SK-N-DZ (cell line): ENCODE measurements at places on chromosomes 2 and 18.
A peak's percentile ranks its signal among the peaks of the same experiment; 100 is the strongest.

DNA sequence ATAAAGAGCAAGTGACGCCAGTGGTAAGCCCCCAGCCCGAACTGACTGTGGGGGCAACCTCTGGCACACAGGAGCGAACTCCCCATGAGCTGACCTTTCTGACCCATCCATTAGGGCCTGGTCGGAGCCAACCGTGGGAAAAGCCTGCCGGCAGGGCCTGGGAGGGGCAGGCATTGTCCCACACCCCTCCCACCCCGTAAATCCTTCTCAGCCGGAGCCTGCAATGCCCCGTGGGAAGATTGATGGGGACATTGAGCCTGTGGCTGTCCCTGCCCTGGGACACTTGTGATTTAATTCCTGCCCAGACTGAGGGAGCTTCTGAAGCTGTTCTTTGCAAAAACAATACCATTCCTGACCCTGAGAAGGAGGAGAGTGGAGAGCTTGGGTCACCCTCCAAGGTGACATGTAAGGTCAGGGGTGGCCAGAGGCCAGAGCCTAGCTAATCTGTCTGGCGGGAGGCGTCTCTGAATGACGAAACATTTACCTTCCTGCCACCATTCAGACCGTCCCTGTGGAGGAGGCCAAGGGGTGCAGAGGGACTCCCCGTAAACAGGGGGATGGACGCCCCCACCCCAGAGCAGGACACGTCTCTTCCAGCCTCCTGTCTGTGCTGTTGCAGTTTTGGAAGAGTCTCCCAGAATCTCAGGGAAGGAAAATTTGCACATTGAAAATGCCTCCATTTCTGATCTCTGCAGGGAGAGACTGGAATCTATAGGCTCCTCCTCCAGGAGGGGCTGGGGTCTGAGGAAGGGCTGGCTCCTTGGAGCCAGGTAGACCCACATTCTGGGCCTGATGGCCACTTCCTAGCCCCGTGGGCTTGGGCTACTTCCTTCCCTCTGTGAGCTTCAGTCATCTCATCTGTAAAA, 51.2 kb upstream of the HS6ST1 start:
- DNase-seq, result no peak

- DNase-seq, result no peak
Observed at GRCh38 chr2:7132753-7133152, 215.5 kb downstream of the RNF144A start.

DNA sequence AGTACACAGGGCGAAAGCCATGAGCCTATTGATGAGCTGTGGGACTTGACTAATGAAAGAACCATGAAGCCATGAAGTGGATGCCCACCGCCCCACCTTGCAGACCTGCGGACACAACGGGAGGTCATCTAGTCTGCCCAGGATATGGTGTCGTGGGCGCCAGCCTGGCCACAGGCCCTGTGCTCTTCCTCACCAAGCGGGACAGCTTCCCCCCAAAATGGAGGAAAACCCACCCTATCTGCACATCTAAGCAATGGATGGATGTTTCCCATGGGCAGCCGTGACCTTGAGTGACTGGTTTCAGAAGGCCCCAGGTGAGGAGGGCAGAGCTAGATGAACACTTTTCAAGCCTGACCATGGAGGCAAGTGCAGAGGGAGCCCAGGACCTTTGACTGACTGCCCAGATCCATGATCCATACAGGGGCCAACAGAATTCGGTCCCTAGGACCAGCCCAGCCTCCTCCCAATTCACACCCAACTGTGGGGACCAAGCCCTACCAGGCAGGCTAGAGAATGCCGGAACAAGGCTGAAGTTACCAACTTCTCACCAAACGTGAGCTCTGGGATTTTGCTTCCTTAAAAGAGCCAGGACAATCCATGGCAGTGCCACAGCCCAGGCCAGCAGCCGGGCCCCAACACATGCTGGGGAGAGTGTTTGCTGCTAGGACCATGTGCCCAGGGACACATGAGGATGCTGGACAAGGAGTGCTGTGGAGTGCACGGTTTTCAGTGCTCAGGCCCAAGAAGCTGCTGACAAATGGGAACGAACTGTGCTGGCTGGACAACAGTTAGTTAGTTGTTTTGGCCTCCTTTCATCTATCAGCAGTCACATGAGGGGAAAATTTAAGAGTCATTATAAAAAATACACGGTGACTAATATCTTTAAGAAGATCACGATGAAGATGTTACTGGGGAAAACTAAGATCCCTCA, 249.4 kb downstream of the HDAC4 start:
- no peak for DNase-seq

GRCh38 chr18:12821408-12821807, 62.6 kb downstream of the PTPN2 start:
- no peak for DNase-seq

DNA sequence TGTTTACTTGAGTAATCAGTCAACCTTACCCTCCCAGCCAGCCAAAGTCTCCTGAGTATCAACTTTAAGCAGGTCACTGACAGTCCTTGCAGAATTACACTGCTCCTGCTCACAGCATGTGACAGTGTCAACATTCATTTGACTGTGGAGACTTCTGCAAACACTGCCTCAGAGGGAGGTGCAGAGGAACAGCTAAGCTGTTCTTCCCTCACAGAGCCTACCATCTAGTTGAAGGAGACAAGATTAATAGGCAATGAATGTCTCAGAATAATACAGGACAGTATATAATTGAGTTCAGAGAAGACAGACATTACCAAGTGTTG, 11.9 kb downstream of the SLC14A2 start:
- no peak for DNase-seq

DNA sequence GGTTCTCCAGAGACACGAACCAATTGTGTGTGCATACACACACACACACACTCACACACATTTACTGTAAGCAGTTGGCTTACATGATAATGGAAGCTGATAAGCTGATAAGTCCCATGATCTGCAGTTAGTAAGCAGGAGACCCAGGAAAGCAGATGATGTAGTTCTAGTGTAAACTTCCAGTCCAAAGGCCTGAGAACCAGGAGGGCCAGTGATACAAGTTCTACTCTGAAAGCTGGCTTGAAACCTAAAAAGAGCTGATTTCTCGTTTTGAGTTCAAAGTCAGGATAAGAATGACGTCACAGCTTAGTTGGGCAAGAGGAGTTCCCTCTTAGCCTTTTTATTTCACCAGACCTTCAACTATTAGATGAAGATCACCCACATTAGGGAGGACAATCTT, 558.8 kb upstream of the PIK3C3 start:
- DNase-seq, result no peak

GRCh38 chr2:128379021-128380015, 60.6 kb upstream of the HS6ST1 start:
- no peak for DNase-seq

DNA sequence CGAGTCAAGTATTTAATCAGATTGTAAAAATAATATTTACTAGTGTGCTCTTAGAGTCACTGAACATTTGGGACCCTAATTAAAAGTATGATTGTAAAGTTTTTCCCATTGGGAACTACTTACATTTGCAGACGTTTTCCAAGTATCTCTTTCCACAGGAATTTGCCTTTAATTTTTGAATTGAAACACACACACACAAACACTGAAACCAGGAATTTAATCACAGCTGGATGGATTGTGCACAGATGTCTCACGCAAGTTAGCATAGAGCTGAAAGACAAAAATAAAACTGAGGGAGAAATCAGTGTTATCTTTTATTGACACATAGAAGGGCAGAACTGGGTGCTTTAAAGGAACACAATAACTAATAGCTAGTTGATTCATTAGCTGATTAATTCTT, 230.7 kb downstream of the RND3 start:
- DNase-seq, result no peak

DNA sequence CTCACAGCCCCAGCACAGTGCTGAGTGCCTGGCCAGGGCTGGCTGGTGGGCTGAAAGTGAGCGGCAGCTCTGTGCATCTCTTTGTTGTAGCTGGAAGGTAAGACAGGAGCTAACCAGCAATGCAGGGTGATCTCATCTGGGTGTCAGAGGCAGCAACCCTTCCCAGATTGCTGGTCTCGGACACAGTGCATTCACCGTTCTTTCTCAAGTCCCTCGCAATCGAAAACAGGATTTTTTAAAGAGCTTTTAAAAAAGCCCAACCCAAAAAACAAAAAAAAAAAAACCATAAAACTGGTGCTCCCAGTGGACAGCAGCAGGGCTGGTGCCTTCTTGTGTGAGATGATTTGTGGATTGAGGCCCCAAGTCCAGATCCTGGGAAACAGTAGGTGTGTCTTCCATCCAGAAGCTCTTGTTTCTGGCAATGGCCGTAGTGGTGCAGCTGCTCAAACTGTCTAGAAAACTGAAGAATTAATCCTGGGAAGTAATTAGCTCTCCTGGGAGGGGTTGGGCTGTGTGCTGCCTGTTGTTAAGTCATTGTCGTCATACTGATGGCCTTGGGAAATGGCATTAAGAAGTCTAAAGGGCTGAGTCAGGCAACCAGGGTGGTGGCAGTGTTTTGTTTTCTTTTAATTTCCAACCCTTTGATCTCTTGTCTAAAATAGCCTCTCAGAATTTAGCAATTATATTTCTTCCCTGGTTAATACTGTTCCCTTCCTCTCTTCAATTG, 156.7 kb downstream of the KLHL29 start:
- DNase-seq, result peak; percentile 61

- no peak for DNase-seq
Observed at GRCh38 chr2:37349231-37349860, 4.9 kb downstream of the QPCT start.

DNA sequence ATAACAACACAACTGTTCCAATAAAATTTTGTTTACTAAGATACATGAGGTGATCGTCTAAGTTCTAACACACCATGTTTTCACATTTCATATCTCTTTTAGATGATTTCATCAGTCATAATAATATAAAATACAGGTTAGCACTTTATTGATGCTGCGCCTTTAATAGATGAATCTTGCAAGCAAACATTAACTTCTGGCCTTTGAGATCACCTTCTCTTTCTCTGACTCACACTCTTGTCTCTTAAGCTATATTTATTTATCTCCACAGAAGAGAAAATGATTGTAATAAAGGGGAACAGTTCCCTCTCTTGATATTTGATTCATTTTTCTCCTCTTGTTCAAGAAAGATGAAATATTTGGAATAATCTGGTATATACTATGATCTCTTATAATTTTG, 603.3 kb upstream of the POU3F3 start:
- no peak for DNase-seq

DNA sequence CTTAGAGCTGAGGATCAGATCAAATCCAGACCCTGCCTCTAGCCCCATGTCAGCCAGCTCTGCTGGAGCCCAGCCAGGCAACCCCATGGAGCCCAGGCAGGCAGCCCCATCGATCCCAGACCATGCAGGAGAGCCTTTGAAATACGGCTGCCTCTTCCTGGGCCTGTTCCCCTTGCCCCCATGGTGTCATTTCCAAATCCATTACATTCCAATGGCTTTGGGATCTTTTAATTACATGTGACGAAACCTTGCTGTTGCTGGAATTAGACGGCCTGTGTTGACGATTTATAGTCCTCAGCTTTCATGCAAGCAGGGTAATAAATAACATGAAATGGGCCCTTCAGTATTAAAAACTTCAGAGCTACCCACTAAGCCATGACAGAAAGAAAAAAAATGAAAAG, 75.8 kb upstream of the SLC14A2 start:
- DNase-seq, result no peak

- no peak for DNase-seq
Observed at GRCh38 chr2:161982548-161983330, 91.3 kb downstream of the DPP4 start.

DNA sequence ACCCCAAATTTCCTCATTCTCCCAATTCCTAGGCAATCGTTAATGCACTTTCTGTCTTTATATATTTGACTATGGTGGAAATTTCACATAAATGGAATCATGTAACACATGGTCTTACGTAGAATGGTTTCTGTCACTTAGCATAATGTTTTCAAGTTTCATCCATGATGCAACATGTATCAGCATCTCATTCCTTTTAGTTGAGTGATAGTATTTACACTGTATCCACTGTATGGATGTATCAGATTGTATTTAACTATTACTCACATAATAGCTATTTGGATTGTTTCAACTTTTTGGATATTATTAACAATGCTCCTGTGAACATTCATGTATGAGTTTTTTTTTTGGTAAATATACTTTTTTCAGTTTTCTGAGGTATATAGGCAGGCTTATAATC, 982.3 kb upstream of the DDX18 start:
- no peak for DNase-seq

DNA sequence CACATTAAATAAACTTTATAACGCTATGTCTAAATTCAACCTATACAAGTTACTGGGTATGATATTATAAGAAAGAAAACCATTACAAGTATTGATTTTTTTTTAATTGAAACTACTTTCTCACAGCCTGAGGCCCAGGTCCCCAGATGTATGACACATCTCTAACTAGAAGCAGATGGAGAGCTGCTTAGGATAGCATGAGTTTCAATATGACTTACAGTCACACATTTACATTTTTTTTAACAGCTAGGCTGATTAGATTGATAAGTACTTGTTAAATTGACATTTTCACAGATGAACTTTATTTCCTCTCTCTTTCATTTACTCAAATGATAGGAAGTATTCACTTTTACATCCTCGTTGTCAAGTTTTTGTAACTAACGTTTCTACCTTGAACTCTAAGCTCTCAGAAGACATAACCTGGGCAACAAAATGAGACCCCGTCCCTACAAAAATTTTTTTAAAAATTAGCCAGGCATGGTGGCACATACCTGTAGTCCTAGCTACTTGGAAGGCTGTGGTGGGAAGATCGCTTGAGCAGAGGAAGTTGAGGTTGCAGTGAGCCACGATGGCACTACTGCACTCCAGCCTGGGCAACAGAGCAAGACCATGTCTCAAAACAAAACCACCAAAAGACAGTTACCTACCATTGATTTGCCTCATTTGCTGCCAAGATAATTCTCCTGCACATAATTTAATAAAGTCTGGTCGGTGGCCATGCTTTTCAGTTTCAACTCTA, 52.4 kb downstream of the STK39 start:
- DNase-seq, result no peak

- no peak for DNase-seq
Observed at GRCh38 chr2:9739531-9739964, 103.7 kb upstream of the TAF1B start.

DNA sequence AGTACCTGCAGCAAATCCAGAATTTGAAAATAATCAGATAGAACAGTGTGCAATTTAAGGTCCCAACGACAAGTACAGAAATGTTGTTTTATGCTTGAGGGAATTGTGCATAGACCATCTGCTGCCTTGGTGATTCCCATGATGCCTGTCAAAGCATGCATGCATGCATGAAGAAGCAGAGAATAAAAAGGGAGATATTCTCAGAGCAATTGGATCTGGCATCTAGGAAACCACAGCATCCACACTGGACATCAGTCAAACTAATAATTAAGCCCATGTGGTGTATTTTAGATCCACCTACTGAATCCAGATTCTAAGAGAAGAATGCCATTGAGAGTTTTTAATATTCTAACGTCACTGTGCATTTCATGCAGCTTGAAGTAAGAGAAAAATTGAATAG, 361.2 kb downstream of the FSIP2 start:
- no peak for DNase-seq
